ENCODE measurements at places on chromosomes 7 and 10.
A peak's percentile ranks its signal among the peaks of the same experiment; 100 is the strongest.

- peaks cover 39% of the 10 kb centered on the region for H3K27me3 ChIP-seq
- no peak for DNase-seq
- no peaks in the 10 kb centered on the region for H3K4me1 ChIP-seq
- no peak overlapping the region for H3K27ac ChIP-seq
- H3K36me3 ChIP-seq, result no peaks in the 10 kb centered on the region
- H3K4me3 ChIP-seq, result no peak overlapping the region
Observed at GRCh38 chr10:48192881-48193450, 81.5 kb downstream of the FRMPD2 start.

DNA sequence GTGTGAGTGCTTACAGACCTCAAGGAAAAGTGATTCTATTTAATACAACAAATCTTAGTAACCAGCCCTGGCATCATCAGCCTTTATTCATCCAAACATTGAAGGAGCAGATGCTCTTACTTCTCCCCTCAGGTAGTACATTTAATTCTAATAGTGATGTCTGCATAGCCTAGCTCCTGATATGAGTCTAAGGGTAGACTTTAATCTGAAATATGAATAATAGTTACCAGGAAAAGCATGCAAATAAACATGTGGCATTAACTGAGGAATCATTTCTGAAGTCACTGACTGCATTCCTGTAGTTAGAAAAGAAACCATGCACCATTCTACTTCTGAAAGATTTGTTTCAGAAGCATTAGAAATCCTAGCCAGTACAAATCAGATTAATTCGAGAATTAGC lies 25.7 kb upstream of the LMBR1 start:
- no peak for DNase-seq
- H3K27ac ChIP-seq, result no peak overlapping the region
- peaks cover 11% of the 10 kb centered on the region for H3K36me3 ChIP-seq
- peaks cover 61% of the 10 kb centered on the region for H3K27me3 ChIP-seq
- no peak overlapping the region for H3K4me3 ChIP-seq
- peaks cover 23% of the 10 kb centered on the region for H3K4me1 ChIP-seq

GRCh38 chr7:137142376-137142775 lies 201.2 kb downstream of the PTN start:
- H3K4me3 ChIP-seq, result no peak overlapping the region
- no peak for DNase-seq

- H3K36me3 ChIP-seq, result peaks cover 17% of the 10 kb centered on the region
- H3K4me3 ChIP-seq, result no peak overlapping the region
- no peak for DNase-seq
- peaks cover 10% of the 10 kb centered on the region for H3K4me1 ChIP-seq
Observed at GRCh38 chr10:99874341-99875085, 92.1 kb downstream of the ABCC2 start.

- H3K27ac ChIP-seq, result no peak overlapping the region
- H3K4me3 ChIP-seq, result no peak overlapping the region
- H3K27me3 ChIP-seq, result no peaks in the 10 kb centered on the region
- no peaks in the 10 kb centered on the region for H3K4me1 ChIP-seq
- no peak for DNase-seq
Observed at GRCh38 chr10:76903387-76903945, 734.1 kb downstream of the KCNMA1 start.

GRCh38 chr10:48478980-48479811 lies 125.7 kb downstream of the ARHGAP22 start:
- H3K27me3 ChIP-seq, result peaks cover 62% of the 10 kb centered on the region
- H3K36me3 ChIP-seq, result no peaks in the 10 kb centered on the region
- no peak overlapping the region for H3K27ac ChIP-seq
- no peak overlapping the region for H3K4me3 ChIP-seq
- no peak for DNase-seq

- no peaks in the 10 kb centered on the region for H3K27me3 ChIP-seq
- DNase-seq, result no peak
Observed at GRCh38 chr10:119278126-119278709, 70.8 kb downstream of the GRK5 start.

DNA sequence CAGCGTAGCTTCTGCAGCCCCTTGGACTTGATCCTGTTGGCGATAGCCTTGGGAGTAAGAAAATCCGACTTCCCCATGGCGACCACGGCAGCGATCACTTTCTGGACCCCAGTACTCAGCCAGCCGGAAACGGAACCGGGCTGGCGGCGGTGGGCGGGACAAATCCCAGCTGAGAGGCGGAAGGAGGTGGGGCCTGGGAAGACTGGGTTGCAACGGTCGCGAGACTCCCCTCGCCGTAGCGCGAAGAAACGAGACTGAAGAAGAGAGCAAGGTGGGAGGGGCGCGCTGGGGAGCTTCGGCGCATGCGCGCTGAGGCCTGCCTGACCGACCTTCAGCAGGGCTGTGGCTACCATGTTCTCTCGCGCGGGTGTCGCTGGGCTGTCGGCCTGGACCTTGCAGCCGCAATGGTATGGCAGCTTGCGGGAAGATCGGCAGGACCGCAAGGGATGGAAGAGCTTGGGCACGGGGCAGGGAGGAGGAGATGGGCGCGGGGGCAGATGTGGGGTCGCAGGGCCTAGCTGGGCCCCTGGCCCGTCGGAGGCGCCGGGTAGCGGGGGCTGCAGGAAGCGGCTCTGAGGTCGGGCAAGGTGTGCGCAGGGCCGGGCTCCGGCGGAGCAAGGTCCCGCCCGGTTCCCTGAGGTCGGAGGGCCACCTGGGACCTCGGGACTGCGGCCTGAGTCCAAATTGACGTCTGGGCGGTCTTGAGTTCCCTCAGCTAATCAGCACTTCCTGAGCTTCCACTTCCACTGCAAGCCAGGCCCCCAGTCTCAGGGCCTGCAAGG lies at the start of the genes ATP5F1C and KIN:
Gene ATP5F1C, plus strand, starts transcription at position 321 of the 782 bp plus-strand sequence. Its CDS starts 31 bp downstream, at position 352.
Gene KIN, minus strand, starts transcription at position 137 of the 782 bp plus-strand sequence. Its CDS starts 60 bp downstream, at position 77.
- no peaks in the 10 kb centered on the region for H3K27me3 ChIP-seq
- peaks cover 63% of the 10 kb centered on the region for H3K4me1 ChIP-seq
- no peak within 1 kb of the TSS for H3K27ac ChIP-seq

DNA sequence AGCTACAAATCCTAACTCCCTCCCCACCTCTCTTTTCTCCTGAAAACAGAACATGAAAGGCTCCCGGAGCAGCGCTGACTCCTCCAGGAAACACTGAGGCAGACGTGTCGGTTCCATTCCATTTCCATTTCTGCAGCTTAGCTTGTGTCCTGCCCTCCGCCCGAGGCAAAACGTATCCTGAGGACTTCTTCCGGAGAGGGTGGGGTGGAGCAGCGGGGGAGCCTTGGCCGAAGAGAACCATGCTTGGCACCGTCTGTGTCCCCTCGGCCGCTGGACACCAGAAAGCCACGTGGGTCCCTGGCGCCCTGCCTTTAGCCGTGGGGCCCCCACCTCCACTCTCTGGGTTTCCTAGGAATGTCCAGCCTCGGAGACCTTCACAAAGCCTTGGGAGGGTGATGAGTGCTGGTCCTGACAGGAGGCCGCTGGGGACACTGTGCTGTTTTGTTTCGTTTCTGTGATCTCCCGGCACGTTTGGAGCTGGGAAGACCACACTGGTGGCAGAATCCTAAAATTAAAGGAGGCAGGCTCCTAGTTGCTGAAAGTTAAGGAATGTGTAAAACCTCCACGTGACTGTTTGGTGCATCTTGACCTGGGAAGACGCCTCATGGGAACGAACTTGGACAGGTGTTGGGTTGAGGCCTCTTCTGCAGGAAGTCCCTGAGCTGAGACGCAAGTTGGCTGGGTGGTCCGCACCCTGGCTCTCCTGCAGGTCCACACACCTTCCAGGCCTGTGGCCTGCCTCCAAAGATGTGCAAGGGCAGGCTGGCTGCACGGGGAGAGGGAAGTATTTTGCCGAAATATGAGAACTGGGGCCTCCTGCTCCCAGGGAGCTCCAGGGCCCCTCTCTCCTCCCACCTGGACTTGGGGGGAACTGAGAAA lies 30.4 kb downstream of the PFKFB3 start:
- H3K27ac ChIP-seq, result no peak overlapping the region
- H3K4me1 ChIP-seq, result no peaks in the 10 kb centered on the region
- no peak overlapping the region for H3K4me3 ChIP-seq
- peaks cover 16% of the 10 kb centered on the region for H3K36me3 ChIP-seq
- DNase-seq, result no peak

GRCh38 chr7:43363035-43363791 lies 219.7 kb upstream of the STK17A start:
- no peaks in the 10 kb centered on the region for H3K27me3 ChIP-seq
- peaks cover 1% of the 10 kb centered on the region for H3K36me3 ChIP-seq
- DNase-seq, result no peak
- H3K4me3 ChIP-seq, result no peak overlapping the region
- no peaks in the 10 kb centered on the region for H3K4me1 ChIP-seq
- no peak overlapping the region for H3K27ac ChIP-seq

- H3K4me3 ChIP-seq, result peak overlapping the region; percentile 94
- no peak for DNase-seq
- peaks cover 40% of the 10 kb centered on the region for H3K4me1 ChIP-seq
- H3K27me3 ChIP-seq, result no peaks in the 10 kb centered on the region
- peaks cover 18% of the 10 kb centered on the region for H3K36me3 ChIP-seq
- H3K27ac ChIP-seq, result no peak overlapping the region
Observed at GRCh38 chr10:101588879-101589278, 758 bp downstream of the DPCD start.

DNA sequence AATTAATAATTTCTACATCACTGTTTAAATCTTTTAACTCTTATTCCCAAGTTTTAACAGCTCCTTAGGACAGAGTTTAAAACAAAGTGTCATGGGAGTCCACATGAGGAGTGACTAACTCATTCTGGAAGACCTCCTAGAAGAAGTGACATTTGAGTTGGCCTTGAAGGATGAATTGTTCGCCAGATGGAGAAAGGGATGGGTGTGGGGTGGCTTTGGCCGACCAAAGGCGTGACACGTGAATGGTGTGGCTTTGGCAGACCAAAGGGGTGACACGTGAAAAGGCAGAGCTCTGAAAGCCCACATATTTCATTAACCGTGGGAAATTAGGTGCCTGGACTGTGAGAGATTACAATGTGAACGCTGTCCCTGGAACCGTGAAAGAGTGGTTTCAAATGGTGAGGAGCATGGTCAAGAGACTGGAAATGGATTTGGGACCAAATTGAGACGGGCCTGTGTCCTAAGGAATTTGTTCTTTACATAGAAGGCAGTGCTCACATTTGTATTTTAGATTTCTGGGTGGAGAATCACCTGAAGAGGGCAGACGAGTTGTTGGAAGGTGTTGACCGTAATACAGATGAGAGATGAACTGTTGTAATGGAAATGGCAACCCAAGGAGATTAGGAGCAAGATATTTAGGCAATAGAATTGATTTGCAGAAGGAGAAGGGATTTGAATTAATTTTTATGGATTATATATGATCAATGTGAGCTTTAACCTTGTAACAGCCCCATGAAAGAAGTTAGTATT lies 228.1 kb downstream of the BICC1 start:
- H3K27me3 ChIP-seq, result no peaks in the 10 kb centered on the region
- H3K36me3 ChIP-seq, result no peaks in the 10 kb centered on the region
- H3K4me3 ChIP-seq, result no peak overlapping the region
- no peaks in the 10 kb centered on the region for H3K4me1 ChIP-seq

- no peak overlapping the region for H3K4me3 ChIP-seq
- no peaks in the 10 kb centered on the region for H3K4me1 ChIP-seq
- no peaks in the 10 kb centered on the region for H3K36me3 ChIP-seq
- no peaks in the 10 kb centered on the region for H3K27me3 ChIP-seq
Observed at GRCh38 chr7:81218480-81219106, 299.7 kb upstream of the SEMA3C start.

GRCh38 chr7:139034336-139034735 lies 1.5 kb downstream of the ZC3HAV1L start:
- H3K27ac ChIP-seq, result no peak overlapping the region
- peaks cover 6% of the 10 kb centered on the region for H3K4me1 ChIP-seq

DNA sequence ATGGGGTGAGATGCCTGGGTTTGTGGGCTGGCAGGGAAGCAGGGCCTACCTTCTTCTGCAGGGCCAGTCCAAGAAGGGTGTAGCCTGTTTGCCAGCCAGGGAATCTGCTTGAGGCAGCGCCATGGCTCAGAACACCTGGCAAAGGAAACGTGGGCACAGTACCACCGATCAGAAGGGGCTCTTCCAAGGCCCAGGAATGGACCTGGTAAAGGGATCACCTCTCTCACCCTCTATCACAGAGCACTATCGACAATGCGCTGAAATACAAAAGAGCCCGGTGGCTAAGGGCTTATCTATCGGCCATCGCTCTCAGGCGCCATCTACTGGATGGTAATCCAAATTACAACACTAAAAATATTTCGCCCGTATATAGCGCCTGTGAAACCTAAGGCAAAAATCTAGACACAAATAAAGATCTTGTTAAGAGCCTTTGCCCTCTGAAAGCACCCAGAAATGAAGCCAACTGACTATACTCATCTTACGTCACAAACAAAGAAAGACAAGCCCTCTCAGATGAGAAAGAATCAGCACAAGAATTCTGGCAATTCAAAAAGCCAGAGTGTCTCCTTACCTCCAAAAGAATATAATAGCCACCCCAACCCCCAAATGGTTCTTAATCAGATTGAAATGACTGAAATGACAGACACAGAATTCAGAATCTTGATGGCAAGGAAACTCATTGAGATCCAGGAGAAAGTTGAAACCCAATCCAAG lies 217.8 kb upstream of the HPS1 start:
- H3K27me3 ChIP-seq, result peaks cover 44% of the 10 kb centered on the region
- peak; percentile 19 for DNase-seq
- H3K27ac ChIP-seq, result no peak overlapping the region
- H3K4me3 ChIP-seq, result no peak overlapping the region
- no peaks in the 10 kb centered on the region for H3K4me1 ChIP-seq

DNA sequence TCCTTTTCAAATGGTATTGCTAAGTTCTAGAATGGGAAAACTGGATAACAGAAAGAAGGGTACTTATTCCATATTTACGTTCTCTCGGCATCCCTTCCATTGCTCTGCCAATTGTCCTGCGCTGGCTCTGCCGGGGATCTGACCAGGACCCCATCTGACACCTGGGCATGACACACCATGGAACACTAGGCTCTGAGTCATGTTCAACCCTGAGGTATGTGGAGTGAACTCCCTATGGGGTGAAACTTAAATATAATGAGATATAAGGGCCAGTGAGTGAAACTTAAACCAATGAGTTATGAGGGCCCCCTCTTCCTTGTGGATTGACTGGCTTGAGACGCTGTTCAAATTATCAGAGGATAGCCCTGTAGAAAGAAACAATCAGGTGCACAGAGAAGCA lies 55.1 kb upstream of the ZEB1 start:
- no peaks in the 10 kb centered on the region for H3K36me3 ChIP-seq

DNA sequence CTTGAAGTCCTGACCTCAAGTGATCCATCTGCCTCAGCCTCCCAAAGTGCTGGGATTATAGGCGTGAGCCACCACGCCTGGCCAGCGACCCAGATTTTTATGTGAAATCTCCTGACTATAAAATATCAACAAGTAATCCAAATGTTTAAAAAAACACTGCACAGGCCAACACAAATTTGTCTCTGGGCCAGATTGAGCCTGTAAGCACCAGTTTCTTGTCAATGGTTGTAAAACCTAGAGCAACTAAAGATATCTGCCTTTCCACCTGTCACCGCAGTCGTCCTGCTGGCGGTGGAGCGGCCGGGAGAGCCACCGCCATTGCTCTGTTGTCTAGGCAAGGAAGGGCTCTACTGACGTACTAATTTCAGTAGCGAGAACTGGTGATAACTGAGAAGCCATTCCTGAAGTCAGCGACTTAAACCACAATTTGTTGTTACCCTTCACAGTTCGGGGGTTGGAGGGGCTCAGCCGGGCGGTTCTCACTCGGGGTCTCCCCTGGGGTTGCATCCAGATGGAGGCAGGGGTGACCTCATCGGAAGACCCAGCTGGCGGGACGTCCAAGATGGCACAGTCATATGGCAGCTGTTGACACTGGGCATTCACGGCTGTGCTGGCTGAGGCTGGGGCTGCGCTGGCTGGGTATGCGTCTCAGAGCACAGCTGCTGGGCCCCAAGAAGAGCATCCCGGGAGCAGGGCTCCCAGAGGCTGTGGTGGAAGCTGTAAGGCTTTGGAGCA lies 55.2 kb upstream of the PDGFA start:
- no peaks in the 10 kb centered on the region for H3K36me3 ChIP-seq
- peaks cover 6% of the 10 kb centered on the region for H3K4me1 ChIP-seq
- H3K27ac ChIP-seq, result no peak overlapping the region
- H3K27me3 ChIP-seq, result no peaks in the 10 kb centered on the region
- DNase-seq, result no peak
- H3K4me3 ChIP-seq, result no peak overlapping the region
